ENCODE measurements at places on chromosomes 4 and X. TPM values are rescaled to one million over a fixed set of nuclear protein-coding genes. Genes with fewer than 3 reads are reported as not detected.

DNA sequence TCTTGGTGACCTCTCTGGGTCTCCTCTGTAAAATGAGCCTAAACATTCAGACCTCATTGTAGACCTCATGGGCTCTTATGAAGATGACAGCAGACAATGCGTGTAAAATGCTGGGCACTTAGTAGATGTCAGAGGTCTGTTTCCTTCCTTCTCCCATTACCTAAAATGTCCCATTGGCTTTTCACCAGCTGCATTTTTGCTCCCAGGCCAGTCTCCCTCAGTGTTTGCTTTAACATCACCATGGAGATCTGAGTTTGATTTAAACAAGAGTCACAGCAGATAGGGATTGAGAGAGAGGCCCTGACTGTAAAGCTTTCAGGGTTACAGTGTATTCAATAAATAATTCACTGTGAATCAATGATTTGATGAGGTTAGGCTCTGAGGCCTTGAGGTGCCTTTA lies 24.3 kb downstream of the PSAPL1 start:
- DNase-seq, result no peak

DNA sequence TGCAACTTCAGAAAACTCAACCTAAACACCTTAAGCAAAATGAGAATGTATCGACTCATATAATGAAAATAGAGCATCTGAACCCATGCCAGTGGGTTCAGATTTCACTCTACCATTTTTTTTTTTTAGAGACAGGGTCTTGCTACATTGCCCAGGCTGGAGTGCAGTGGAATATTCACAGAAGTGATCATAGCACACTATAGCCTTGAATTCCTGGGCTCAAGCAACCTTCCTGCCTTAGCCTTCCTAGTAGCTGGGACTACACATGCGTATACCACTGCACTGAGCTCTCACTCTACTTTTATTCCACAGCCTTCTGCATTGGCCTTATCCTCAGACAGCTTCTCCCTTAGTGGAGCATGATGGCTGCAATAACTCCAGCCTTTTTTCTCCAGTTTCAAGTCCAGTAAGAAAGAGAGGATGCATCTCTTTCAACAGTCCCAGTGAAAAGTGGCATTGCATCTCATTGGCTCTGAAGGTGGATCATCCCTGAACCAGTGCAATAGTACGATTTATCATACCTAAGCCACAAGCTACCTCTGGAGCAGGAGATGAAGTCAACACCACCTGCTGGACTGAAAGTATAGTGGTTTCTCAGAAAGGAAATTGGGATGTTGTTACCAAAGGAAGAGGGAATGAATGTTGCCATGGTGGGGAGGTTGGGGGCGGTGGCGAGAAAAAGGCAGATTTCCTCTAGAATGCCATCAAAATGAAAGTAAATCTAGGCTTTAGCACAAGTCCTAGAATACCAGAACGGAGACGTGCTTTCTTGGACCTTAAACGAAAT lies 2.0 kb upstream of the SOD3 start:
- DNase-seq, result no peak

- peak; percentile 7 for DNase-seq
Observed at GRCh38 chr4:108651014-108651791, 804 bp downstream of the OSTC start.

The TMPRSS11A gene
- not detected for total RNA-seq

The NPY5R gene
- total RNA-seq, result not detected

DNA sequence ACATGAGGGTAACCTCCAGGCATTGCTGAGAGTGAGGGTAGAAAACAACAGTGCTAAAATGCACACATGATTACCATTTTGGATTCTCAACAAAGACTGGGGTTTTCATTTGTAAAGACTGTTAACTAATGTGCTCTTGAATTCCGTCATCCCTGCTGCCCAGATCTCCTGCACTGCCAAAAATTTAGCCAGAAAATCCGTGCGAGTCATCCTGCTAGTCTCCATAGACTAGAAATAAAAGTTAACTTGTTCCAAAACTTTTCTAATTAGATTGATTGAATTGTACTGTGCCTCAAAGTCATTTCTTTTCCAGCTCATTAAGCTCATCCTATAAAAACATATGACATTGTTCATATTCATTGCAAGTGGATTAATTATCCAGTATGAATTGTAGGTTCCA lies 99.8 kb downstream of the ARSF start:
- DNase-seq, result no peak

DNA sequence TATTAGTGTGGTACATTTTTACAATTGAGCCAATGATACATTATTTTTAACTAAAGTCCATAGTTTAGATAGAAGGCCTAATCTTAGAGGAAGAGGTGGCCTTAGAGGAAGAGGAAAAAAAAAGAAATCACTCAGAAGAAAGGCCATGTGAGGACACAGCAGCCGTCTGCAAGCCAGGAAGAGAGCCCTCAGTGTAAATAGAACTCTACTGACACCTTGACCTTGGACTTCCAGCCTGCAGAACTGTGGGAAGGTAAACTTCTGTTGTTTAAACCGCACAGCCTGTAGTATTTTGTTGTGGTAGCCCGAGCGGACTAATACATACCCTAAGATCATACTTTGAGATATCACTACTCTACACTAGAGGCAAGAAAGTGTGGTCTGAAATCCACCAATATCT lies 5.1 kb upstream of the KCNIP4 start:
- DNase-seq, result no peak

The PPARGC1A gene
- total RNA-seq, result not detected

DNA sequence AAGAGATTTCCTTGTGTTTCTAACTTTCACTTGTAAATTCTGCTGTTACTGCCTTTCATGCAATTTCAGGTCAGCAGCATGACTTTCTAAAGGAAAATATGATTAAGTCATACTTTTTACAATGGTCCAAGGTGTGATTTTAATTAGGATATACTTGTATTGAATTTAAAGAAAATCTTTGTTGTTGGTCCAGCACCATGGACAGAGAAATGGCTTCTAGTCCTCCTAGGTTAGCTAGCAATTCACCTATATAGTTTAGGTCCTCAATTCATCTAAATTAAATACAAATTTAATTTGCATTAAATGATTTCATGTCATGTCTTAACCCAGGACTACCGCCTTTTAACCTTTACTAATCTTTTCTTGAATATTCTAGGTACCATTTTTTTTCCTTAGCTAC lies 304.9 kb upstream of the RPS6KA3 start:
- no peak for DNase-seq

DNA sequence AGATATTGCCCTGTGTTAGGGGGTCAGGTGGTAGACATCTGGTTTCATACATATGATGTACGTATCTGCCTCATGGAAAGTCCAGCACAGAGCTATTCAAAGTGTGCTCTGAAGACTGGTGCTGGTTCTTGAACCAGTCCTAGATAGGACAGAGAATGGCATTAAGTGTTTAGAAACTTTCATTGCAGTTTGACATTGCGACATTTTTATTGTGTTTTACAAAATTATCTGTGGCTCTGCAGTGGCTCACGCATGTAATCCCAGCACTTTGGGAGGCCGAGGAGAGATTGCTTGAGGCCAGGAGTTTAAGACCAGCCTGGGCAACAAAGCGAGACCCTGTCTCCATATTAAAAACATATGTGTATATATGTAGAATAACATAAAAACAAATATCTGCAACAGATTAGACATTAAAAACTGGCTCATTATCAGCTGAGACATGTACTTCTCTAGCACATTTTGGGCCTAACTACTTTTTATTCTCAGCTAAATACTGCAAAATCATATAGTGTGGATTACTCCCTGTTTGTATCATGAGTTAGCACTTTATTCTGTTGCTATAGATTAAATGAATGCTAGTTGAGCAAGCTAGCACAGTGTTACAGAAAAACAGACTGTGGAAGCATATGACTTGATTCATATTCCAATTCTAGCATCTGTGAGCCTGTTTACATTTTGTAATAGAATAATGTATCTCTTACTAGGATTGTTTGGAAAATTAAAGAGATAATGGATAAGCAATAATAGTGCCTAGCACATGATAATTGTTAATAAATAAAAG lies 57.1 kb downstream of the USP9X start:
- no peak for DNase-seq

- no peak for DNase-seq
Observed at GRCh38 chr4:53315300-53315699, 50.6 kb downstream of the SCFD2 start.
